ENCODE measurements at places on chromosomes 5 and 9. TPM values are rescaled to one million over a fixed set of nuclear protein-coding genes. Genes with fewer than 3 reads are reported as not detected.

- no peak for DNase-seq
Observed at GRCh38 chr5:74877624-74878304, 11.6 kb upstream of the FAM169A start.

DNA sequence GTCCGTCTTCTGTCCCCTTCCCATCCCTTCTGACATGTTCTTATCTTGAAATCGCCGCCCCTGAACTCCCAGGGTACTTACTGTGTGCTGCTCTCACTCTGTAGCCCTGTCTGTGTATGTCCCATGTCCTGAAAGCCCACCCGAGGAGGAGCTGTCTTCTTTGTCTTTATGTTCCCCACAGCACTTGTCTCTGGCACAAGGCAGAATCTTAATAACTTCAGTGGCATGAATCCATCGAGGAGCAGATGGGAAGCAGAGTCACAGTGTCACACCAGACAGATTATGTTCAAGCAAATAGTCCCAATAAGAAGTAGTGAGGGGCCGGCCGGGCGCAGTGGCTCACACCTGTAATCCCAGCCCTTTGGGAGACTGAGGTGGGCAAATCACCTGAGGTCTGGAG, 29.7 kb upstream of the LTC4S start:
- DNase-seq = no peak

DNA sequence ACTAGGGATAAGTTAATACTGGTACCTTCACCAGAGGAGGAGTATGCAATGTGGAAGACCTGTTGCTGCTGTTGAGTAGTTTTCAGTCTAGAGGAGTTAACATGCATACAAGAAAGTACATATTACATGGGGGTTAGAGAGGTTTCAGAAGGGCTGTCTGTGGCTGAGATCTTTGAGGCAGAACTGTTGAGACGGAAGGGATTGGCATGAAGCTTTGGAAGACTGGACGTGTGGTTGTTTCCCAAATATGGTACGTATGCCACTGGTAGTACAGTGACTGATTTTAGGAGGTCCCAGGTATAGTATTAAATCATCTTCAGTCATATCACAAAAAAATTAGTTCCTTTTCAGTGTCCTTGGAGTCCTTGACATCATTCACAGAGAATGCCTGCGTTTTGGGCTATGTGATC, 17.6 kb downstream of the TNFAIP8 start:
- no peak for DNase-seq

GRCh38 chr5:2722901-2723300, 28.6 kb downstream of the IRX2 start:
- DNase-seq = no peak

DNA sequence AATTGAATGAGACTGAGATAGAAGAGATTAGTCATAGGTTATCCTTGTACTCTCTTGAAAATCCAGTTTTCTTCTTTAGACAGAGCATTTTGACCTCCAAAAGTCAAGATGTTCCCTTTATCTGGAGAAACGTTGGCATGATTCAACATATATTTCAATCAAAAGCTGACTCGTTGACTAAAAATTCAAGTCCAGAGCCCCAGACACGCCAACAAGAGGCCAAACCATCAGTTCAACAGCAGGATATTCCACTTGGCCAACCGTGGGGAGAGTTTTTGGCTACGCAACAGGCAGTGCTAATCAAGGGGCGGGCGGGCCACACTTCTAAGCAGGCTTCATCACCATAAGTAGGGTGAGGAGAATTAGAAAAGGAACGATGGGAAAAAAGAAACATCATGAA, 119.1 kb downstream of the SLIT3 start:
- DNase-seq = no peak

DNA sequence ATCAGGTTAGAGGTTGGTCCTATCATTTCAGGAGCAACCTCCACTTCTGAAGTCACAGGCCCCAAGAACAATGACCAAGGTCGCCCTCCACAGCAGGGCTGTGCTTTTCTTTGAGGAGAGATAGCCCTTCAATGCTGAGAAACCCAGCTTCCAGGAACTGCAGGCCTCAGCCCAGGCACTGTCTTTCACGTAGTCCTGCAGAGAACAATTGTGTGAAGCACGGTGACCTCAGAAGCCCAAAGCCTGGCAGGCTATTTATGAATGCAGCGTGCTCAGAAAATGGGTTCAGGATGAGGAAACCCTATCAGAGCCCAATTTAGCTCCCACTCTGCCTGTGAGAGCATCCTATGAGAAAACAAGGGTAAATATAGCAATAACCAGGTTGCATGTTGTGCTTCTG, 388.3 kb downstream of the PLK2 start:
- DNase-seq = no peak

- no peak for DNase-seq
Observed at GRCh38 chr5:180330810-180331646, 22.1 kb downstream of the GFPT2 start.

STC2 gene
- polyA plus RNA-seq = 1.4 TPM

LECT2 gene
- 1.6 TPM for polyA plus RNA-seq

- no peak for DNase-seq
Observed at GRCh38 chr5:142845954-142846398, 75.8 kb downstream of the ARHGAP26 start.

- DNase-seq = no peak
Observed at GRCh38 chr5:162456086-162456485, 388.5 kb downstream of the GABRG2 start.

GRCh38 chr9:110141227-110141793, 66.6 kb downstream of the C9orf152 start:
- no peak for DNase-seq

DNA sequence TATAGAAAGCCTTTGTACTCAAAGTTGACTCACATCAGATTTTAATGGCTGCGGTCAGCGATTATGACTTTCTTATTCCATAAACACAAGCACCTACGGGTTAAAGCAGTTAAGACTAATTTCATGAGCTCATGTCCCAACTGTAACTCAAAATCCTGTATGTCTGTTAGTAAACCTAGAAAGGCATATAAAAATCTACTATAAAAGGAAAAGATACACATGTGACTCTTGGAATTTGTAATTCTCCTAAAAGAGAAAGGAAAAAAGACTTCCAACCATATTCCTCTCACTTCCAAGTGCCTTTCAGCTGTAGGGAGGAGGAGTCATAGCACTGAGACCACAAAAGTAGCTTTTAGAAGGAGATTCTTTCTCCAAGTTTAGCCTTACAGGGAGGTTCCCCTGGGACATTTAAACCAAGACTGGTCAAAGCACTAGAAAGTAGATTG, 129.1 kb downstream of the EBF1 start:
- no peak for DNase-seq

CDH9 gene
- 6.9 TPM for polyA plus RNA-seq

- no peak for DNase-seq
Observed at GRCh38 chr9:4416467-4416866, 73.8 kb upstream of the SLC1A1 start.

DNA sequence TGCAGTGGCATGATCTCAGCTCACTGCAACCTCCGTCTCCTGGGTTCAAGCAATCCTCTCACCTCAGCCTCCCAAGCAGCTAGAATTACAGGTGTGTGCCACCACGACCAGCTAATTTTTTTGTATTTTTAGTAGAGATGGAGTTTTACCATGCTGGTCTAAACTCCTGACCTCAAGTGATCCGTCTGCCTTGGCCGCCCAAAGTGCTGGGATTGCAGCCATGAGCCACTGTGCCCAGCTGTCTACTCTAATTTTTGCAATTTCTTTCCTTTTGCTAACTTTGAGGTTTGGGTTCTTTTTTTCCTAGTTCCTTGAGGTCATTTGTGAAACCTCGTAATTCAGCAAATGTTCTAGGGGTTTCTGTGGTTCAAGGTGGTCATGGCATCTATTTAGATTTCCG, 63.7 kb upstream of the PRLR start:
- DNase-seq = no peak

FAM200C gene
- polyA plus RNA-seq = 13.1 TPM

GRCh38 chr5:61207884-61208283, 45.6 kb upstream of the SMIM15 start:
- no peak for DNase-seq

DNA sequence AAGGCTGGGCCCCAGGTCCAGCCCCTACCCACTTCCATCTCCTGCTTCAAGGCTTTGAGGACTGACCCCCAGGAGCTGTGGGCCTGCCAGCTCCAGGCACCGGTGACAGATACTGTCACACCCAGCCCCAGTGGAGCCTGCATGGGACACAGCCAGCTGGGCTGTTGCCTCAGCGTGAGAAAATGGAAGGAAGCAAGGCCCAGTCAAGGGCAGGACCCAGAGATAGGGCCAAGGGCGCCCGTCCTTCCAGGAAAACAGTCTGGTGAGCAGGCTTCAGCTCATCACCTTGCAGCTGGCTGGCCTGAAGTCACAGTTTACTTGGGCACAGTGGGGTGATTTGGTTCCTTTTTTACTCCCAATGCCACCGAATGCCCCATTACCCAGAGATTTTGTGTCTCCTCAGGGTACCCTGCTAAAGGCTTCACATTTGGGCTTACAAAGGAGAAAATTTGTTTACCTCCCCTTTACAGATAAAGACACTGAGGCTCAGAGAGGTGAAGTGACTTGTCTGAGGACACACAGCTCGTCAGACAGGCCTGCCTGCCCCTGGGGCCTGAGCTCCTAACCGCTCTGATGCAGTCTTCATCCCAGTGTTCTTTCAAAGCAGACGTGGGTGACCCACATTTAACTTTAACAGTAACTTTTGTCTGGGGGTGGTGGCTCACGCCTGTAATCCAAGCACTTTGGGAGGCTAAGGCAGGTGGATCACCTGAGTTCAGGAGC, 21.5 kb upstream of the WDR38 start:
- no peak for DNase-seq

ARHGEF39 gene
- polyA plus RNA-seq = 9.0 TPM

DNA sequence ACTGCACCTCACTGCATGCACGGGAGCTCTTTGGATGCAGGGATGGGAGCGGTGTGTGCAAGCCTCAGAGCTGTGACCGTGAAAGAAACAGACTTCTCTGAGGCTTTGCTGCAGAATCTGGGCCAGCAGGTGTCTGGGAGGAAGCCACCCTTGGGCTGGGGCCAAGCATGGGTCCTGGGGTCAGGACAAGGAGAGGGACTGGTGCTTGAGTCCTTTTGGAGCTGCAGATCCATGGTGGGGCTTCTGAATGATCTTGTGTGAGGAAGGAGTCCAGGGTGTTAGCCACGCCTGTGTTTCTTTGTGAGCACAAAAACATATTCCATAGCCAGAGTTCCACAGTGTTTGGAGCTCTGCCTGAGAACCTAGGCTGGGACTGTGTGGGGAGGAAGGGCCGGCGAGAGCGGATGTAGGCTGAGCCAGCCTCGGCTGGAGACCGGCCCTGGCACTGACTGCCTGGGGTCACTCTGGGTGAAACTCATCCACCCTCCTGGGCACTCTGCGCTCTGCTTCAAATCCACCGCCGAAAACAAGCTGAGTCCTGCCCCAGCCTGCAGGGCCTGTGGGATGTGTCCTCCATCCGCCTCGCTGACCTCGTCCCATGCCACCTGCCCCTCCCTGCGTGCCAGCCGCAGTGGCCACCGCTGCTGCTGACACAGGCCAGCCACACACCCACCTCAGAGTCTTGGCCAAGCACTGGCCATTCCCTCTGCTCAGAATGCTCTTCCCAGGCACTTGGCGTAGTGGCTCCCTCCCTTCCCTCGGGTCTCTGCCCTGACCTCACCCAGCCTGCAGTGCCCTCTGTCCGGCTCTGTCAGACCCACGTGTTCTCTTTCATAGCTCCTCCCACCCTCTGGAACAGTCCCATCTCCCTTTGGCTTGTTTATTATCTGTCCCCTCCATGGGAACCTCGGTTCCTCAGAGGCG, 26.7 kb downstream of the ERGIC1 start:
- DNase-seq = no peak

FBXL7 gene
- 28.5 TPM for polyA plus RNA-seq

DNA sequence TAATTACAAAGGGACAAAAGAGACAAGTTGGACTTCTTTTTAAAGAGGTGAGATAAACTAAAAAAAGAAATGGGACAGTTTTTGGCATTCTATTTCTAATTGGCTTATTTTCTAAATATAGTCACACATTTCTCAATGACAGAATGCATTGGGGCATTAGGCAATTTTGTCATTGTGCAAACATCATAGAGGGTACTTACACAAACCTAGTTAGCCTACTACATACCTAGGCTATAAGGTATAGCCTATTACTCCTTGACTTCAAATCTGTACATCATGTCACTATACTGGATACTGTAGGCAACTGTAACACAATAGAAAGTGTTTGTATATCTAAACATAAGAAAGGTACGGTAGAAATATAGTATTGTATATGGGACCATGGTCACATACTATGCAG, 56.1 kb downstream of the LSM11 start:
- no peak for DNase-seq

- no peak for DNase-seq
Observed at GRCh38 chr5:139407517-139407916, 3.6 kb upstream of the SPATA24 start.

DNA sequence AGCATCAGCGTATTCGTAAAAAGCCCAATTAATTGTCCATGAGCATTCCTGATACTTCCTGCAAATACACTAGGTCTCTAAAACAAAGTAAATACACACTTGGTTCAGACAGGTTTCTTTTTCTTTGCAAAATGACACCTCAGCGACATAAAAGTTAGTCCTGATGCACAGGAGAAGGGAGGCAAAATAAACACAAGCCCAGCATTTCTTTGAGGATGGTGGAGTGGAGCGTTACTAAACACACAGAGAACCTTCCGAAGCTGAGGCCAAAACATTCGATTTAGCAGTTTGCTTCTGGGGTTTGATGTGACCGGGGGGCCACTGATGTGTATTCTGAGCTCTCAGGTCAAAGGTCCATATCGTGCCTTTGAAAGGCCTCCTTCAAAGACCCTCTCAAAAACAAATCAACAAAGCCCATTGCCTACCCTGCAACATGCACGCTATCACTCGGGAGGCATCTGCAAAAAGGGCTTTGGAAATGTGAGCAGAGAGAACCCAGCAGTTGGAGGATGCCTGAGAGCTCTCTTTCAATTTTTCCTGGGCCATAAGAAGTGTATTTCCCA, 268.4 kb upstream of the PANK3 start:
- no peak for DNase-seq

GRCh38 chr5:31244921-31245320, 51.4 kb downstream of the CDH6 start:
- no peak for DNase-seq

DNA sequence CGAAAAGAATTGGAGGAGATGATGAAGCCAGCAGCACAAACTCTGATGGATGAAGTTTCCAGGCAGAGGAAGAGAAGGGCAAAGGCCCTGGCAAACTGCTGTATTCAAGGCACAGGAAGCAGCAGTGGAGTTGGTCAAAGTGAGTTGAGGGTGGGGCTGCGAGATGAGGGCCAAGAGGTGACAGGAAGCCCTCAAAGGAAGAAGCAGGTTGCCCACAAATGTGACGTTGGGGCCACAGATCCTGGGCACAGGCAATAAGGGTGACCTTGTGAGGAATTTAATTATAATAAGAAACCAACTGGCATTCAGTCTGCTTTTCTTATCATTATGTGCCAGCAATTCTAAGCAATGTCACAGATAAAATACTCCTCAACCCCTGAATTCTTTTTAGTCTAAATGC, 261.8 kb downstream of the CTNND2 start:
- DNase-seq = no peak
